ENCODE measurements at places on chromosomes 7 and 10.

DNA sequence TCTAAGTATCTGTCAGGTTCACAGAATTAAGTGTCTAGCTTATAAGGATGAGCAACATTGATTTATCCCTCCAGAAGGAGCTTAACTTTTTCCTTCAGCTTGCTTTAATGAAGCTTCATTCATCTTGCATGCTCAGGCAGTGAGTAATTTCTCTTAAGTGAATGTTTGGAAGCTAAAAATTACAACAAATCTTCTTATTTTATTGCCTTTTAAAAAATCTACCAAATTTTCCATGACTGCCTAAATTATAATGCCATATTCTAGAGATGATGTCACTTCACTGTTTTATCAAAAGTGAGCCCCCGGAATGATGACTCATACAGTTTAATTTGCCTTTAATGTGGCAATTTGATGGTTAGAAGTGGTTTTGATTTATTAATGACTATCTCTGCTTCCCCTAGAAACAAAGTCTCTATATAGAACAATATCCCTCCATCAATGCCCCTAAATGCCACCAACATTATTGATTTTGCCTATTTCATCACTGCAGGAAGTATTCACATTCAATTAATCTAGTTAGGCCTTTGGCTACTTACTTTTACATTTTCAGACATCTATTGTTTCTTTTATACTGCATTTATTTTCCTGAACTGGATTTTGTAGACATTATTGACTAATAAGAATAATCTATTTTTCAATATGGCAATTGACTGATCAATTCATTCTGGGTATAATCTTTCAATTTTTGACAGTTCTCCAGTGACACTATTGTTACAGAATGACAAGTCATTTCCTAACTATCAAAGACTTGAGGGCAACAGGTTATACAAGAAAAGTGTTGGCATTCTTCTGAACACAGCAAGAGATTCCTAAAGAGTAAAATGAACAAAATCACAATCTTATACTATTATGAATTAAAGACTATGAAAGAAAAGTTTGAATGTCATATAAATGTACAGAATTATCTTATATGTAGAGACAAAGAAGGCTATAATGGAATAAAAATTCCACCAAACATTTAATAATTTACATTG is 139.3 kb upstream of the ODAD2 start:
- no peak for DNase-seq

- no peak for DNase-seq
These were observed 381.0 kb upstream of the NRP1 start for GRCh38 chr10:33715303-33715975.

DNA sequence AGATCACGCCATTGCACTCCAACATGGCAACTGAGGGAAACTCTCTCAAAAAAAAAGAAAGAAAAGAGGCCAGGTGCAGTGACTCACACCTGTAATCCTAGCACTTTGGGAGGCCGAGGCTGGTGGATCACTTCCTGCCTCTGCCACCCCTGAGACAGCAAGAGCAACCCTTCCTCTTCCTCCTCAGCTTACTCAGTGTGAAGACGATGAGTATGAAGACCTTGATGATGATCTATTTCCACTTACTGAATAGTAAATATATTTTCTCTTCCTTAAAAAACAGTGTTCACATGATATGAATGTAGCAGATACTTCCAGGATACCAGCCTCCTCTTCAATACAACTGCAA is 2.1 kb upstream of the ZKSCAN1 start:
- no peak for DNase-seq

GRCh38 chr10:92011560-92012214 is 88.1 kb downstream of the BTAF1 start:
- no peak for DNase-seq

DNA sequence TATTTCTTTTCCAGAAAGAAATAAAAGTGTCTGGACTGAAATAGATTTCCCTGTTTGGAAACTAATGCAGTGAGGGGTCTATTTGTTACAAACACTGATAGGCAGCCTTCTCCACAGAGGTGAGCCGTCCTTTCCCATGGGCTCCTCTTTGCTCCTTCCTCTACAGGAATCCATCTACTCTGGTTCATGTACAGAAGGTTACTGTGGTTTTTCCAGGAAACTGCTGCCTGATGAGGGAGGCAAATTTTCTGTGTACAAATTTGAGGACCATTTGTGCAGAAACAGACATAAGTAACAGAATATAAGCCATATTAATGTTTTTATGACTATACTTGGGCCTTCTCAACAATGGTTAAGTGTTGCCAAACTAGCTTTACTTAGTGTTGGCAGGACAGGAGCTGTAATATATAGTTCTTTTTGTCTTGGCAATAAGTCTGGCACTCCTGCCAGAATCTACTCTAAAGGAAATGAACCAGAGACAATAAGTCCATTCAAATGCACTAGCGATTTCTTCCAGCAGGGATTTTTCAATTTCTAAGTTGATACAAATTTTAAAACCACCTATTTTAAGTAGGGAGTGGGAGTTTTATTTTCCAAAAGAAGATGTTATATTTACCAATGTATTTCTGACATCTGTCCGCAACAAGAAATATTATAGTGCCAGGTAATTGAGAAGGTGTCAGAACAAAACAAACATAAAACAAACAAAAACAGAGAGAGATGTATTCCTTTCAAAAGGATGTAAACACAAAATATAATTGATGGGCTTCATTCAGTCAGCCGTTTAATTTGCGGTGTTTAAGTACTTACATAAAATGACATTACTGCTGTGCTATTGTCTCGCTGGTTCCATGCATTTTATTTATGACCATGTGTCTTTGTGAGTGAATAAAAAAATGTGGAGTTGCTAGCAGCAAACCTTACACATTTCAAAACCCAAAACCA is 91.0 kb upstream of the NFE2L3 start:
- no peak for DNase-seq

Measured in BE2C (cell line).